Neuronal stem cell (in vitro differentiated cells): ENCODE measurements at places on chromosomes 12 and 14.

DNA sequence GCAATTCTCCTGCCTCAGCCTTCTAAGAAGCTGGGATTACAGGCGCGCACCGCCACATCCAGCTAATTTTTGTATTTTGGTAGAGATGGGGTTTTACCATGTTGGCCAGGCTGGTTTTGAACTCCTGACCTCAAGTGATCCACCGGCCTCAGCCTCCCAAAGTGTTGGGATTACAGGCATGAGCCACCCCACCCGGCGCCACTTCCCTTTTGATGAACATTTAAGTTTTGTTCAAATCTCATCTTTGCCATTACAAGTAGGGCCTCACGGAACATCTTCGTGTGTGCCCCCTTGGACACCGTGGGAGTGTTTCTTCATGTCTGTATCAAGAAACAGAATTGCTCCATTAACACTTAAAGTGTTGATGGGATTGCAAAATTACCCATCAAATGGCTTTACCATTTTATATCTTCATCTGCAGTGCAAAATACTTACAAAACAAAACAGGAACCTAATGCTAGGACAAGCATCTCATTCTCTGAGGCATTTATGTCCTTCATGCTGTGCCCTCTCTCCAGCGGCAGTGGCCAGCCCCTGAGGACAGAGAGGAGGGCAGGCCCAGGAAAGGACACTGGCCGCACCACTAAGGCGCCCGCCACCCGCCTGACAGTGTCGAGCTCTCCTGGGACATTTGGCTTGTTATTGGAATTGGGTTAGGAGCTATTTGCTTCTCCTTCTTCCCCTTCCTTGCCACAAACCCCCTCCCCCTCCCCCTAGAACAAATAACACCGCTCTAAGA is 61.7 kb downstream of the RFX4 start:
- no peak for DNase-seq

GRCh38 chr12:25040593-25040992 is 91.7 kb upstream of the BCAT1 start:
- no peak for DNase-seq

- DNase-seq, result no peak
These were observed 23.2 kb downstream of the BORCS5 start for GRCh38 chr12:12379831-12380730.

- DNase-seq, result no peak
These were observed 24.9 kb downstream of the CRACR2A start for GRCh38 chr12:3727877-3728632.

DNA sequence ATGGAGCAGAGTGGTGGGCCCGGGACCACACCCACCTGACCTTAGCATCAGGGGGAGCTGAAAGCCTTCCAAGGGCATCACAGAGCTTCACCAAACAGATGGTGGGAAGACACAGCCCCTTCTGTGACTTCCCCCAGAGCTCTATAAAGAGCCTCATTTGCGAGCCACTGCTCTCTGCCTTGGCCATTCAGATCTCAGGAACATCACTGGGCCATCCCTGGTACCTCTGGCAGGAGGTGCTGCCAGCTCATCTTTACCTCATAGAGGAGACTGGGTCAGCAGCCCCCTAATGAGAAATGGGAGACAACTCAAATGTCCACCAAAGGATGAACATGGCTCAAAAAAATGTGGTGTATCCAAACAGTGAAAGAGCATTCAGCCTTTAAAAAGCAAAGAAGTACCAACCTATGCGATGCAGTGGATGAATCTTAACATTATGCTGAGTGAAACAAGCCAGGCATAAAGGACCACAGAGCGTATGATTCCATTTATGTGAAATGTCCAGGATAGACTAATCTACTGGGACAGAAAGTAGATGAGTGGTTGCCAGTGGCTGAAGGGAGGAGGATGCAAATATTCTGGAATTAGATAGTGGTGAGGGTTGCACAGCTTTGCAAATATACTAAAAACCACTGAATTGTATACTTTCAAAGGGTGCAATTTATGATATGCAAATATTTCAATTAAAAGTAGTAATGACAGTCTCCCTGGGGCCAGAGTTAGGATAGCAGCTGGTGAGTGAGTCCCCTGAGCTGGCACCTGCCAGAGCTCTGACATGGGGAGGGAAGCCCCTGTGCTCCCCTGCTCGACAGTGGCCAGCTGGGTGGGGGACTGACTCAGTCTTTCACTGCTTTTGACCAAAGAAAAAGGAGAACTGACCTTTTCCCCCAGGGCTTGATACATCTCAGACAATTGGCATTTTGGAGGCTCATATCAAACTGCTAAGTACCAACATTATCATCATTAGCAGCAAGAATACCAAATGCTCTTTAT is 116.6 kb downstream of the GCH1 start:
- DNase-seq, result no peak

DNA sequence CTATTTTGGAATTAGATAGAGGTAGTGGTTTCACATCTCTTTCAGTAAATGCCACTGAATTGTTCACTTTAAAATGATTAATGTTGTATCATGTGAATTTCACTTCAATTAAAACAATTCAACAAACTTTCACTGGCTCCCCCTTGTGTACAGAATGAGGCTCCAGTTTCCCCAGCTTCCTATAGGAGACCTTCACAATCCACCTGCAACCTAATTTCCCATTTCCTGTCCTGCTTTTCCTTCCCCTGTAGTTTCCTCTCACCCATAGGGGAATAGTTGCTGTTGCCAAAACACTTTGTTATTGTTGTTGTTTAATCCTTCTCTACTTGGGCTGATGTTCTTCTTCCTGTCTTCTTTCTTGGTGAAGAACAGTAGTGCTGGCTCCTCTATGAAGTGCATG is 59.8 kb downstream of the NPAS3 start:
- no peak for DNase-seq
